ENCODE measurements at places on chromosomes 6 and 20.

DNA sequence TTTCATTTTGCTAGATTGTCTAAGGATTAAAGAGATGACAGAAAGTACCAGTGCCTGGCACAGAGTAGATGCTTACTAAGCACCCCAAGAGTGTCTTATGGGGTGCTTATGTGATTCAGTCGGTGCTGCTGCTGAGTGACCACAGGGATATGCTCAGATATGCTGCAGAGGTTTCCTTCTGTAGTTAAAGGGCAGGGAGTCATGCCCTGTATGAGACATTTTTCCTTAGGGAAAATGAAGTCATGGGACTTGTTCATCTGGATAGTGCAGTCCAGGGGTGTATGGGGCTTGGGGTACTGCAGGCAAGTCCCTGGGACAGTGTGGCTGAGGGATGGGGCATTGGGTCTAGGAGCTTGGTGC lies 25.1 kb downstream of the TOX2 start:
- no peak for DNase-seq

DNA sequence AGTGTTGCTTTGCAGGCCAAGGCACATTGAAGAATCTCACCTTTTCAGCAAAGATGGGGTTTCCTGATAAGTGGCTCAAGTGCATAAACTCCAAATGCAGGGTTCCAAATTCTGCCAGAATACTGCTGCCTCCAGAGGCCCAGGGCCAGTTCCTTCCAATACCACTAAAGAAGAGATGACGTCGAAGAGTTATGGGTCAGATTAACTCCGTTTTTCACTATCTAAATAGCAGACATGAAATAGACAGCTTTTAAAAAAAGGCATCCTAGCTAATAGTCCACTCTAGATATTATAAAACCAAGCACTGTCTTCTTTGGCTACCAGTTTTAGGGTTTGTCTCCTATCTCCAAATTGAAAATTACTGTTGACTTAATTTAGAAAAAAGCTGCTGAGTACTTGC lies 126.3 kb upstream of the FAM184A start:
- DNase-seq = no peak

DNA sequence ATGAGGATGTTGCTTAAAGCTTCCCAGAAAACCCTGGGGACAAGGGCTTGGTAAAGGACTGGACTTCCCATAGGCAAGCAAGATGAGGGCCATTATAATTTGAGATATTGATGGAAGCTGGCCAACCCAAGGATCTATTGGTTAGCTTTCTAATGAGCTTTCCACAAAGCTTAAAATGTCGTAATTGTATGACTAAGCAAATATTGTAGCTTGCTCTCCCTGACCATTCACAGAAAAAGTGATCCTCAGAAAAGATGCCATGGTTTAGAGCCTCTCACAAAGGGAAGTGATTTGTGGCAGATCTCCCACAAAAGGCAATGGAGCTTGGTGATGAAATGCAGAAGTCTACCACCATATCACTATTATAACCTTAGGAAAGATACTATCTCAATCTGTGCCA lies 13.6 kb downstream of the IL17F start:
- no peak for DNase-seq

- DNase-seq = no peak
Observed at GRCh38 chr6:114281496-114281895, 61.3 kb downstream of the HS3ST5 start.

GRCh38 chr20:46551522-46552381 lies 1.3 kb upstream of the OCSTAMP start:
- DNase-seq = no peak

DNA sequence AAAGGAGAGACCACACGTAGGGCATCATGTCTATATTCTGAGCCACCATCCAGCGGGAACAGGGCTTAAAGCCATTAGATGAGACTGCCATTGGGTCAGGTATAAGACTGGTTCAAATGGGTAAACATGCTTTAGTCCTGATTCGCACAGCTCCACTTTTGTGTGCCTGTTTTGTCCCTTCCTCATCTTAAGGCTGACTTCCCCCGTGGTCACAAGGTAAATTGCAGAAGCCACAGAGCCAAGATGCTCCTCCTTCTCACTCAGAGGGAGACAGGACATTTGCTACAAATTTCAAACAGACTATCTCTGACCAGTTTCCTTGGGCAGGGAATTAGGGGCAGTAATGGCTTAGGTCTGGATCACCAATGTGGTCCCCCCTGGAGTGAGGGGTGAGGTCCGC lies 11.4 kb upstream of the IFNGR1 start:
- DNase-seq = no peak

DNA sequence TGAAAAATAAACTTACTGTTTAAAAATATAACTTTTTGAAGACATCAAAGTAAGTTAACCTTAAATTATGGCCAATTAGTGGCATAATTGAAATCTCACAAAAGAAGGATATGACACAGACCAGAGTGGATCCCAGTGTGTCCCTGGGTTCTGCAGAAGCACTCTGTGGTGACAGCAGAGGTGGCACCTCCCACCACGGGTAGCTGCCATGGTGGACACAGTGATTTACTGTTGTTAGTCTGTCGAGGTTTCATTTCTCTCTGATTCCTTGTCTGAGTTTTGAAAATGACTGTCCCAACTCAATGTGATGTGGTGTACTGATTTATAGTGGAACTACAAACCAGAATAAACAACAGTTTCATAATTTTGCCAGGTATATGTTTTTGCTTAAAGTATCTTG lies 76.5 kb downstream of the TULP4 start:
- DNase-seq = no peak

DNA sequence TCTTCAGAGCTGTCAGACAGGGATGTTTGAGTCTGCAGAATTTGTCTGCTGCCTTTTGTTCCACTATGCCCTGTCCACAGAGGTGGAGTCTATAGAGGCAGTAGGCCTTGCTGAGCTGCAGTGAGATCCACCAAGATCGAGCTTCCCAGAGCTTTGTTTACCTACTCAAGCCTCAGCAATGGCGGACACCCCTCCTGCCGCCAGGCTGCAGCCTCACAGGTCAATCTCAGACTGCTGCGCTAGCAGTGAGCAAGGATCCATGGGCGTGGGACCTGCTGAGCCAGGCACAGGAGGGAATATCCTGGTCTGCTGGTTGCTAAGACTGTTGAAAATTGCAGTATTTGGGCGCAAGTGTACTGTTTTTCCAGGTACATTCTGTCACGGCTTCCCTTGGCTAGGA lies 28.4 kb upstream of the RAB32 start:
- DNase-seq = no peak

GRCh38 chr6:147166992-147167391 lies 37.2 kb upstream of the STXBP5 start:
- no peak for DNase-seq

- no peak for DNase-seq
Observed at GRCh38 chr20:9523636-9524035, 9.2 kb downstream of the LAMP5 start.

GRCh38 chr6:14876778-14877613 lies 368.9 kb upstream of the JARID2 start:
- DNase-seq = no peak

GRCh38 chr6:156720691-156721685 lies 56.2 kb upstream of the ARID1B start:
- DNase-seq = peak; percentile 83

GRCh38 chr6:106448000-106448426 lies 87.5 kb downstream of the CRYBG1 start:
- no peak for DNase-seq

DNA sequence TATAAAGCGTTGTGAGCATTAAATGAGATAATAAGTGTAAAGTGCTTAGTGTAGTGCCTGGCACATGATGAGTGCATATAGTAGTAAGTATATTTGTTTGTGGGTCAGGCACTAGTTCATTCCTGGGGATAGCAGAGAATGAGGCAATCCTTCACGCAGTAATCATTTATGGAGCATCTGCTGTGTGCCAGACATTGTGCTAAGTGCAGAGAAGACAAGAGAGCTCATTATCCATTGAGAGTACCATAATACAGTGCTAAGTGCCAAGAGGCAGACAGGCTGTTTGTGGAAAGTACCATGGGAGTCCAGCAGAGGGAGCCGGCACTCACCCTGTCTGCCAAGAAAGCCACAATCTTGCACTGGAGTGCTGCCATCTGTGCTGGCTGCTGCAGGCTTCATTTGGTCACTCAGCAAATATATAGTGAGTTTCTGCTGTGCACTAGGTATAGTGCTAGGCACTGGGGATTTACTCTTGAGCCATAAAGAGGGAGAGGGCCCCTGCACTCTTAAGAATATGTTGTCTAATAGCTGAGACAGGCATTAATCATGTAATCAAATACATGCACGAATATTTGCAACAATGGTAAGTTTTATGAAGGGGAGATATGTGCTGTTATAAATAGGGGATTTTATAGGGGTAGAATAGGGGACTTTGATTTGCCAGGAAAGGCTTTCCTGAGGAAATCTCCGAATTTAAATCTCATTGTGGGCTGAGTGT lies 12.9 kb upstream of the MROH8 start:
- peak; percentile 78 for DNase-seq

- DNase-seq = no peak
Observed at GRCh38 chr6:90547991-90548390, 38.9 kb downstream of the MAP3K7 start.

DNA sequence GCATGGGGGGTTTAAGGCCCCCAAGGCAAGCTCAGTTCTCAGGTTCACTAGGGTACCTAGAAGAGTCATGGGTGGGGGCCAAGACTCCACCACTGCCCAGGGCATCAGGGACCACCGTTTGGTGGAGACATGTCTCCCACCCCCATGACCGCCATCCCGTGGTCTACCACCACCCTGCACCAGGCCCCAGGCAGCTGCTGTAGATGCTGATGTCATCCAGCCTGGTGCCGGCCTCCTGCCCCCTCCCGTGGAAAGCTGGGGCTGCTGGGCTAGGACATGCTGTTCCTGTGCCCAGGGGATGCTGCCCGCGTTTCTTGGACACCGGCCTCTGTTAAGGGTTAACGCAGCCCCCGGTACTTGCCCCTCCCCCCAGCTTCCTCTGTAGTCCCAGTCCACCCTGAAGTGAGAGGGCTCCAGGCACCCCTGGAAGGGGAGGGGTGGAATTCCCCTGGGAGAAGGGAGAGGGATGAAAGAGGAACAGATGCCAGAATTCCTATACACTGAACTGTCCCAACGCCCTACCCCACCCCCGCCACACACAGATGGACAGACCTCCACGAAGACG lies 587 bp downstream of the IP6K3 start:
- peak; percentile 46 for DNase-seq

DNA sequence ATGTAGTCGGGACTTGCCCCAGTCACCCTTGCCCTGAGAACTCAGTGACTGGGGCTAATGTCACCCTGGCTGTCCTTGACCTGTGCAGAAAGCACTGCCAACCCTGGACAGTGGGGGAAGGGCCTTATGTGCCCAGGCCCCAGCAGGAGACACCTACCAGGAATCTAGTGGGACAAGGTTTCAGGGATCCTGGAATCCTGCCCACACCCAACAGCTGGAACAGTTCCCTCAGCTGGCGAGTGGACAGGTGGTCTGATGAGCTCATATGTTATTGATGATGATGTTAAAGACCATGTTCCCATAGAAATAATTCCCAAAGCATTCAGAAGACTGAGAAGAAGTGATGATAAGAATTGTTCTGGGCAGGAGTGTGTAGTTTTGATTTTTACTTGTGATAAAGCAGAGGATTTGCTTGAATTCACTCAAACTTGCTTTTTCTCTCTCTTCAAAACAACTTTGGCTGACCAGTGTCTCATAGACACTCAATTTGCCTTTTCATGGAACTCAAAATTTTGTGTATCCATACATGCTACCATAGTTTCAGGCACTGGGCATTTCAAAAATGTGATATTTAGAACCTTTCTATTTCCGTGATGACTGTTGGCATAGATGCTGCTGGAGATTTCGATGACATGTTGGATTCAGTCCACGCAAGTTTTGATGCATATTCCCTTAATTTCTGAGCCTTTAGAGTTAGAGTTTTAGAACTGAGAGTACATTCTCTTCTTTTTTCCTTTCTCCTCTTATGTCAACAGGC lies 79.3 kb downstream of the SLC22A3 start:
- DNase-seq = no peak

DNA sequence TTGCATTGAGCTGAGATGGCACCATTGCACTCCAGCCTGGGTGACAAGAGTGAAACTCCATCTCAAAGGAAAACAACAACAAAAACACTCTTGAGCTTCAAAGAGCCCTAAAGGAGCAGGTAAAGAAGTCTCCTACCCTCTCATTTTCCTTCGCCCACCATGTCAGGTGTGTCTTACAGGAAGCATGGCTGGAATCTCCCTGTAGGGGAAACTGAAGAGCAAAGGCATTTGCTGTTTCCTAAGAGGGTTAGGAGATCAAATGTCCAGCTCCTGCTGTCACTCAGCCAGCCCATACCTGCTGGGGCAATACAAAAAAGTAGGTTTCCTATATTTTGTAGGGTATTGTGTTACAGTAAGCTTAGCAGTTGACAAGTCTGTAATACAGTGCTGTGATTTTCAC lies 43.3 kb downstream of the SPATA2 start:
- no peak for DNase-seq

DNA sequence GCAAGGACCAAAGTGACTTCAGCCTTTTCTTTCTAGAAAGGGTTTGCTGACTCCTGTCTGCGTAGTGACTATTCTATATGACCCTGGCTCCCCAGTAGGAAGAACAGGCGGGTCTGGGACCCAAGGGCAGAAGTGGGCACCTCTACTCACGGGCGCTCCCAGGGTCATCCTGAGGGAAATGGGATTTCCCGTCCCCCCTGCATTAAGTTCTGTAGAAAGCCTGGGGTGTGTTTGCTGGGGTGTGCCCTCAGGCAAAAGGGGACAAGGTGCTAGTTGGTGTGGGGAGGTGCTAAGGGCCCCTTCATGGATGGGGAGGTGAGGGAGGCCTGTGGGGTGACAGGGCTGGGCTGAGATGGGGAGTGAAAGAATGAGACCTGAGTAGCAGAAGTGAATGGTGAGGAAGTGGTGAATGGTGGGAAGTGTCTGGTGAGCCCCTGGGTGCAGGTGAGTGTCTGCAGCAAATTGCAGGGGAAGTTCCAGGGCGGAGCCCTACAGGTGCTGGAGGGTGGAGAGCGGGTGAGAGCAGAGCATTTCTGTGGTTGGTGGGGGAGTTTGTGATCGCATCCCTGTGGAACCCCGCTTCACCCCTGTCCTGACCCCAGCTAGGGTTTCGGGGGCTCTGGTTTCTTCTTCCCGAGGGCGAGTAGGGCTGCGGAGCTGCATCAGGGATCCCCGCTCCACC lies 21.1 kb downstream of the RAET1L start:
- DNase-seq = no peak

DNA sequence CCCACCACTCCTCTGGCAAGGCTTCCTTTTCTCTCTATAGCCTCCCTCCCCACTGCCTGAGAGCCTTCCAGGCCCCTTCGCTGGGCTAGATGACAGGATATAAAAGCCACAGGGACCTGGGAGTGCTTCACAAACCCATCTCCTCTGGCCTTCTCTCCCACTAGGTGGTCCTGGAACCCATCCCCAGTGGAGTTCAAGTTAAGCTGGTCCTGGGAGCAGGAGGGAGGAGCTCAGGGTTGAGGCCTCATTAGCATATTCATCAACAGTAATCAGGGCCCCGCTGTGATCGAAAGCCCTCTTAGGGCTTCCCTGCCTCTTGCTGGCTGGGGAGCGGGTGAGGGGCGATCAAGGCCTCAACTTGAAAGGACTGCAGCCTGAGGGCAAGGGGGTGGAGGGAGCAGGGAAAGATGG lies 9.1 kb downstream of the EBF4 start:
- peak; percentile 88 for DNase-seq

GRCh38 chr6:87391334-87391733 lies 16.4 kb upstream of the CFAP206 start:
- DNase-seq = peak; percentile 68

- DNase-seq = no peak
Observed at GRCh38 chr6:6701864-6702263, 113.3 kb downstream of the LY86 start.

GRCh38 chr20:59159091-59159490 lies 4.5 kb upstream of the ZNF831 start:
- peak; percentile 61 for DNase-seq
